AG20443 (cell line): ENCODE measurements at places on chromosomes 3 and 15.

- no peak for DNase-seq
Observed at GRCh38 chr15:61033940-61034677, 195.0 kb downstream of the RORA start.

DNA sequence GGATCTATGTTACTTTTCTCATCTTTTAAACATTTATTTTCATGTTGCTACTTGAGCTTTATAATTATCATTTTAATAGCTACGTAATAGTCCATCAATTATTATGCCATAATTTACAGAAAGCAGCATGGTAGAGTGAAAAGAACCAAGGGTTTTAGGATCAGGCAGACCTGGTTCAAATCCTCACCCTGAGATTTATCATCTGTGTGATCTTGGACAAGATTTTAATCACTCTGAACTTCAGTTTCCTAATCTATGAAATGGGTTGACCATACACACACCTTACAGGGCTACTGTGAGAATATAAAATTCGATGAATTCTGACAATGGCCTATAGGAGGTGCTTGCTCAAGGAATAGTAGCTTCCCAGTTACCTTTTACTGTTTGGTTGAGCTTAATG lies 27.1 kb downstream of the BOC start:
- no peak for DNase-seq

GRCh38 chr3:70919661-70920060 lies 607.2 kb upstream of the MDFIC2 start:
- DNase-seq: no peak

DNA sequence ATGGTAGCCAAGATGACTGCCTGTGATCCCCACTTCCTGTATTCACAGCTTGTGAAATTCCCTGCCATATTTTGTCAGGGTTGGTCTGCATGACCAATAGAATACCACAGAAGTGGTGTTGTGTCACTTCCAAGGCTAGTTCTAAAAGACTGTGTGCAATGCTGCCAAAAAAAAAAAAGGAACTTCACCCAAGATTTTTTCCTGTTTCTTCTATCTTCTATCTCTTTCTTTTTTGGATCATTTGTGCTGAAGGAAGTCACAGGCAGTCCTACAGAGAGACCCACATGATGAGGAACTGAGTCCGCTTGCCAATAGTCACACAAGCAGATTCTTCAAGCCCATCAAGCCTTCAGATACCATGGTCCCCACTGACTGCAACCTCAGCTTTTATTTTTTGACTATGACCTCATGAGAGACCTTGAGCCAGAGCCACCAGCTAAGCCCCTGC lies 18.1 kb upstream of the RAF1 start:
- DNase-seq: peak; percentile 82

DNA sequence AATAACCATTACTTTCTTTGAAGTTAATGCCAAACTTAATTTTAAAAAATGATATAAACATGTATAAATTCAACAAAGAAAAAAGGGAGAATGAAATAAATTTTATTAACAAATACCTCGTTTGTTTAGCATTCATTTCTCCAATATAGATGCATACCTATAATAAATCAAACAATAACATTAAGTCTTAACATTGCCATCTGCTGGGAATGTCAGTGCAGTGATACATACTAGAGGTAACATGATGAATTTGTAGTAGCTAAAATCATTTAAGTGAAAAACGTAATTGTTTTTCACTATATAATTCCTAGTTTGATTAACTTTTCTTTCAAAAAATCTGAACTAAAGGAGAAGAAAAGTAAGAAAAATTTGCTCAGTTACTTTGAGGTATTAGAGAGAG lies 340.2 kb upstream of the CBLB start:
- no peak for DNase-seq

- peak; percentile 93 for DNase-seq
Observed at GRCh38 chr3:127544192-127544802, 46.2 kb downstream of the TPRA1 start.

GRCh38 chr3:180078592-180078991 lies 41.9 kb upstream of the PEX5L start:
- no peak for DNase-seq
